Stimulated activated CD4-positive, alpha-beta T cell treated with anti-CD3 and anti-CD28 coated beads, TNF-alpha, amount 100 ng/mL, for 1 hour (primary cell): ENCODE measurements at places on chromosomes 6 and 20.

DNA sequence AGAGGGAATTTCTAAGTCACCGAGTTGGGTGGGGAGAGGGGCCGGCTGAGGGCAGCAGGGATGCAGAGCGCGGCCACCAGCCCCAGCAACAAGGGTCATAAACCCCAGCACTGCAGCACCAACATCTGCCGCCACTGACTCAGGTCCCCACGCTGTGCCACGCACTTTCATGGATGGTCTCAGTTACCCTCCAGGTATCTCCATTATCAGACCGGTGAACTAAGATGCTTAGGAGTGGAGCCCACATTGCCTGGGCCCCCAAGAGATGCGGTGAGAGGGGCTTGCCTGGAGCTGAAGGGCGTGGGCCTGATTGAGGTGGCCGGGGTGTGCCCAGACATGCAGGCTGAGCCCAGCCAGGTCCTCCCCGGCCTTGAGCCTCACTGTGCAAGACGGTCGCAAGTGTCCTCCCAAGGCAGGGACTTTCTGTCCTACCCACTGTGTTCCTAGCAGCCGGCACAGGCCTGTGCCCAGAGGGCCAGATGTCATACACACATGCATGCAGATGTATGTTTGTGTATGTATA is 19.3 kb downstream of the RBM38 start:
- no peak for DNase-seq

GRCh38 chr6:56744528-56744927 is 101.8 kb upstream of the DST start:
- no peak for DNase-seq

- no peak for DNase-seq
Measured at GRCh38 chr20:40945754-40946450, 82.7 kb upstream of the TOP1 start.

DNA sequence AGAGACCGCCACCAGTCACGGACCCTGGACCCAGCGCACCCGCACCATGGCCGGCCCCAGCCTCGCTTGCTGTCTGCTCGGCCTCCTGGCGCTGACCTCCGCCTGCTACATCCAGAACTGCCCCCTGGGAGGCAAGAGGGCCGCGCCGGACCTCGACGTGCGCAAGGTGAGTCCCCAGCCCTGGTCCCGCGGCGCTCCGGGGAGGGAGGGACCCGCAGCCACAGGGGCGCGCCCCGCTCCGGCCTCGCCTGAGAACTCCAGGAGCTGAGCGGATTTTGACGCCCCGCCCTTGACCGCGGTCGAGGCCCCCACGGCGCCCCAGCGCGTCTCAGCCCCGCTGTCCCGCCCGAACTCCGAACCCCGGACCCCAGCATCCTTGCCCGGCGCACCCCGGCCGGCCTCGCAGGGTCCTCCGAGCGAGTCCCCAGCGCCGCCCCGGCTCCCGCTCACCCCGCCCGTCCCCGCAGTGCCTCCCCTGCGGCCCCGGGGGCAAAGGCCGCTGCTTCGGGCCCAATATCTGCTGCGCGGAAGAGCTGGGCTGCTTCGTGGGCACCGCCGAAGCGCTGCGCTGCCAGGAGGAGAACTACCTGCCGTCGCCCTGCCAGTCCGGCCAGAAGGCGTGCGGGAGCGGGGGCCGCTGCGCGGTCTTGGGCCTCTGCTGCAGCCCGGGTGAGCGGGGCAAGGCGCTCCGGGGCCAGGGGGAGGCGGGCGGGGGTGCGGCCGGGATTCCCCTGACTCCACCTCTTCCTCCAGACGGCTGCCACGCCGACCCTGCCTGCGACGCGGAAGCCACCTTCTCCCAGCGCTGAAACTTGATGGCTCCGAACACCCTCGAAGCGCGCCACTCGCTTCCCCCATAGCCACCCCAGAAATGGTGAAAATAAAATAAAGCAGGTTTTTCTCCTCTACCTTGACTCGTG is at the start of gene OXT:
Gene OXT, plus strand, starts transcription at position 11 of the 920 bp plus-strand sequence. Its CDS starts 36 bp downstream, at position 47.
- DNase-seq, result peak; percentile 62

DNA sequence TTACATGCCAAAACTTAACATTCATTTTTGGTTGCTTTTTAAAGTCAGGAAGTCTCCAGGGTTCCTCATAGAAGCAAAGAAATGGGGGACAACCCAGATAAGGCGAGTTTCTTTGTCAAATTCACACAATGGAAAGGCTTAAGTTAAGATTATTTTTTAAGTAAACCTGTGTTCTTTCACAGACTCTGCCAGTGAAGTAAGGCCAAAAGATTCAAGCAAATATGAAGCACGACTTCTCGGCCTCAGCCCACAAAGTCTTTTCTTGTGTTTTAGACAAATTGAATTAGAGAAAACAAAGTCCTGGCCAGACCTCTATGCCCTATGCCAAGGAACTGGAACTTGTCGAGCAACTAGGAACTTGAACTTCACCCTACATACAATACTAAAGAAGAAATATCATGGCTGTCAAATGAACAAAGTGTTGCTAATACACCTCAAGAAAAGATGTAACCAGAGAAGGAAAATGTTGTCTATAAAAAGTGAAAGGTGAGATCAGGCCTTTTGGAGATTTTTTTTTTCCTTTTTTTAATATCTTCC is 540.0 kb upstream of the JARID2 start:
- DNase-seq, result no peak

DNA sequence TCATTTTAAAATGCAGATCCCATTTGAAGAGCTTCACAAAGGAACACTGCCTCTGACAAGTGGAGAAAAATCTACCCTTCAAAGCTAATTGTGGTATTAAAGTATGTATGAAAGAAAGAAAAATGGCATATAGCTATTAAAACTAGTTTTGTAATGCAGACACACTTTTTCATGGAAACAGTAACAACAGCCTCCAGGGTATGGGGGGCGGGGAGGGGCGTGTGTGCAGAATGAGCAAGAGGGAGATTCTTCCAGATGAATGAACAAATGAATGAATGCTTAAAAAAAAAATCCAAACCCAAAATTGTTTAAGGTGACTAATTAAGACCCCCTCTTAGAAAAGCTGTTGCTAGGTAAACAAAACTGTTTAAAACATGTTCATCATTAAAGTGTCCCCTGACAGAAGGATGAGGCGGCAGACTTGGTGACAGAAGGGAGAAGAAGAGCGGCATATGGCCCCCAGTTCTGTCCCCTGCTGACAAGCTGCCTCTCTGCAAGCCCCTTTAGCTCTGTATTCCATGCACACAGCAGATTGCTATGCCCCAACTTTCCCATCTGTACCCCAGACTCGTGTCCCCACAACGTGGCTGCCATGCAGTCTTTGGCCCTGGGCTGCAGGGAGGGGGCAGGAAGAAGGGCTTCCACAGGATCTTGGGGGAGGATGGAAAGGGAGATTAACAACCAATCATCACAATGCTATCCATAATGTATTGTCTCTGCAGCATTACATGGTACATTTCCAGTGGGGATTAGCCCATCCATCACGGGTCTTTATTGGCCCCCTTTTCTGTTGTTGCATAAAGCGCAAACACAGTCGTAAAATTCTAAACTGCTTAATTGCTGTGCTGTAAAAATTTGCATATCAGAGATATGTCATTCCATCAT is 108.4 kb upstream of the OLIG3 start:
- no peak for DNase-seq

DNA sequence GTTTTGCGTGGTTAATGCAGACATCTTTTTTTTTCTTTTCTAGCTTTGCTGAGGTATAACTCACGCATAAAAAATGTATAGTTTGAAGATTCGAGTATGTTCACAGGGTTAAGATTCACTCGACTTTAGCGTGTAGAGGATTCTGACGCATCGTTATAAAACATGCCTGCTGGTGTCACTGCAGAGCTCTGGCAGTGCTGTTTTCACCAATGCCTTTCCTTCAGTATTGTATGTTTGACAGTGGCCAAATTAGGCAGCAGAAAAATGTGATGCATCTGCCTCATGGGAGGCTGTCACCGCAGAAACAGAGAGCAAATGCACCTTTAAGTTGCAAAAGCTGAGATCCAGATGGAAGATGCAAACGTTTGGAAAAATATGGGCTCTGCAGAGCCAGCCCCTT is 18.0 kb upstream of the SIRPB2 start:
- no peak for DNase-seq

- no peak for DNase-seq
Measured at GRCh38 chr6:81985191-81985590, 232.7 kb upstream of the TENT5A start.

DNA sequence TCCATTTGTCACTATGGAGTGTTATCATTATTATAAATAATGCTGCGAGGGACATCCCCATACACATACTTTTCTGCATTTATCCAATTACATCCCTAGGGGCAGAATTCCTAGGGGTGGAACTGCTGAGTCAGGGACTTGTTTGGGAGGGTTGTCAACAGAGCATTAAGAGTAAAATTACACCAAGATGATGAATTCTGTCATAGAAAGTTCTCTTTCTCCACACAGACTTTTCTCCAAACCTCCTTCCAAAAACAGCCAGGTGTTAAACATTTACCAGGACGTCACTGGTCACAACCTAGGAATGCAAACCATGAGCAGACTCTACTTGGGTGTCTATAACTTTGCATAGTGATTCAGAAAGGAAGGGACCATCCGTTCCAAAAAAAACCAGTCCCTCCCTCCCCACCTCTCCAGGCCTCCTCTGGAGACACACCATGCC is 95.5 kb downstream of the PRND start:
- DNase-seq, result no peak

DNA sequence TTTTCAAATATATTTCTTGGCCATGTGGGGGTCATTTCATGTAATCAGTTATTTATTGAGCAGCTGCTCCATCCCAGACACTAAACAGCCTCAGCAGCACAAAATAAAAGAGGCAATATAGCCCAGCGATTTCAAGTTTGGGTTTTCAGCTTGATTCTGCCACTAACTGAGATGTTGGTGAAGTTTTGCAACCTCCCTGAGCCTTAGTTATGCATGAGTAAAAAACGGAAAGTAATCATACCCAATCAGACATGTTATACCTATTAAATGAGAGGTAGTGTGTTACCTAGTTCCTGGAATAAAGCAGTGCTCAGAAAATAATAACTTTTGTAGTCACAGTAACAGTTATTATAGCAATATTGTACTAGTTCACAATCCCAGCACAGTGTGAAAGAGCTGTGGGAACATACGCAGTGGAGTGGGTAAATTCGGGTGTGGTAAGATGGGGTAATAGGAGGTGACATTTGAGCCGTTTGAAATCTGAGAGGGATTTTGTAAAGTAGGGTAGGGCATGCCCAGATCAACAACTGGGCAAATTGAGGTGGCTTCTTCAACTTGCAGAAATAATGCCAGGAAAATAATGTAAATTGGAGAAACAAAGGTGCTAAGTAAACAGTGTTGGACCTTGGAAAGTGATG is 1.5 kb downstream of the SLC9A8 start:
- DNase-seq, result no peak

- no peak for DNase-seq
Measured at GRCh38 chr6:6486595-6486994, 101.9 kb upstream of the LY86 start.

DNA sequence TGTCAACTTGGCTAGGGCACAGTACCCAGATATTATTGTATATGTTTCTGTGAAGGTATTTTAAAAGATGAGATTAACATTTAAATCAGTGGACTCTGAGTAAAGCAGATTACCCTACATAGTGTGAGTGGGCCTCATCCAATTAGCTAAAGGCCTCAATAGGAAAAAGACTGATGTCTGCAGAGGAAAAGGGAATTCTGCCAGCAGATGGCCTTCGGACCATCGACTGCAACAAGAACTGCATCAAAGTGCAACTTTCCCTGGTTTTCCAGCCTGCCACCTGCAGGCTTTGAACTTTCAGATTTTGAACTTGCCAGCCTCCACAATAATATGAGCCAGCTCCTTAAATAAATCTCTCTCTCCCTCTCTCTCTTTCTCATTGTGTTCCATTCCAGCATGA is 80.5 kb downstream of the IMPG1 start:
- DNase-seq, result no peak

- no peak for DNase-seq
Measured at GRCh38 chr6:113632220-113632864, 224.8 kb upstream of the MARCKS start.

DNA sequence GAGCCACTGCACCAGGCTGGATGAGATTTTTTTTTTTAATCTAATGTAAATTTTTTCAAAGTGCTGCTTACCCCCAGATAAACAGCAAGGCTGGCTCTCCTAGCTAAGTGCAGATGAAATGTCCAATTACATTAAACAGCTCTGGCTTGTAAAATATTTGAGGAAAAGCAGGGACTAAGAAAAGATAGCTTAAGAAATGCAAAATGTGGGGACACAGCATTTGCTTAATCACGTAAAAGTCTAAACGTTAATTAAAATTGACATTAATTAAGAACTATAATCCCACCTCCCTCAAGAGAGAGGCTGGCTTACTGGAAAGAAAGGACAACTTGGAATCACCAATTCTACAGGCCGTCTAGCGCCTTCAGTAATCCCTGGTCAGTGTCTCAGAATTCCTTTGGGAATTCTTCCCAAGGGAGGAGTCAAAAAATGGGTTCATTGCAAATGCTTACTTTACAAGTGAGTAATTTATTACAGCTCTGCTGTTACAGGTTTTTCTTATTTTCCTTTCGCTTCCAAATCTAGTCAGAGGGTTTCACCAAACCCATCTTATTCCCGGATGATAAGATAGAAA is 13.6 kb upstream of the MARCKS start:
- DNase-seq, result no peak

GRCh38 chr6:117506907-117507306 is 24.4 kb downstream of the DCBLD1 start:
- DNase-seq, result no peak

- DNase-seq, result no peak
Measured at GRCh38 chr6:150024646-150025155, 631 bp downstream of the RAET1L start.

GRCh38 chr6:34901930-34902329 is 12.9 kb downstream of the ANKS1A start:
- no peak for DNase-seq

DNA sequence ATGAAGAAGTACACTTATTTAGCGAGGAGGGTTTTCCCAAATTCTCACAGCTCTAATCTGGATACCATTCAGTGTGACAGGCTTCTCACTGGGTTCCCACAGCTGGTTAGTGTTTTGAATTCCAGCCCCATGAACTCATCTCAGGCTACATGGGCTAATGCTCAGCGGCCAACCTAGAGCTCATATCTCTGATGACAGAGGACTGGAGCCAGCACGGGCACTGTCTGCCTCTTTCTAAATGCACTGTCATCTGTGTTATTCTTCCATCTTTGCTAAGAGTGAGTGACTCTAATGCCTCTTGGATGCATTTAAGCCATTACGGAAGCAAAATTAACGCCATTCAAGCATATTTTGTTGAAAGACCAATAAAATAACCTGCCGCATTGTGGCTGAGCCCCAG is 308.9 kb upstream of the JAG1 start:
- no peak for DNase-seq

GRCh38 chr6:35895560-35895959 is 25.3 kb downstream of the SRPK1 start:
- no peak for DNase-seq
